ENCODE measurements at places on chromosomes 7 and 10.

GRCh38 chr7:107051376-107051775 lies 6.9 kb downstream of the PRKAR2B start:
- no peak for DNase-seq

DNA sequence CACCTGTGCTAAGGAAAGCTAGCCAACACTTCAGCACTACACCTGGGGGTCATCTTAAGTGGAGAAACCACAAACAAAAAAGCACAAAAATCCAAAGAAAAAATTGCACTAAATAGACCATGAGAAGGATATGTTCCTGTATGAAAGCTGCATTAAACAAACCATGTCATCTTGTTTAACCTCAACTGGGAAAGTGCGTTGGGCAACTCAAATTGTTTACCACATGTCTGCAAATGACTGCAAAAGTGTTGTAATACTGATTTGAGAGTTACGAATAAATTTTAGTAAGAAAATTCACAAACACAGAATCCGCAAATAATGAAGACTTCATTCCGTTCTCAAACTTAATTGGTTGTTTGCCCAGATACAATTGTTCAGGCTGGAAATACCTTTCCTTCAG lies 111.9 kb upstream of the EGFR start:
- no peak for DNase-seq

DNA sequence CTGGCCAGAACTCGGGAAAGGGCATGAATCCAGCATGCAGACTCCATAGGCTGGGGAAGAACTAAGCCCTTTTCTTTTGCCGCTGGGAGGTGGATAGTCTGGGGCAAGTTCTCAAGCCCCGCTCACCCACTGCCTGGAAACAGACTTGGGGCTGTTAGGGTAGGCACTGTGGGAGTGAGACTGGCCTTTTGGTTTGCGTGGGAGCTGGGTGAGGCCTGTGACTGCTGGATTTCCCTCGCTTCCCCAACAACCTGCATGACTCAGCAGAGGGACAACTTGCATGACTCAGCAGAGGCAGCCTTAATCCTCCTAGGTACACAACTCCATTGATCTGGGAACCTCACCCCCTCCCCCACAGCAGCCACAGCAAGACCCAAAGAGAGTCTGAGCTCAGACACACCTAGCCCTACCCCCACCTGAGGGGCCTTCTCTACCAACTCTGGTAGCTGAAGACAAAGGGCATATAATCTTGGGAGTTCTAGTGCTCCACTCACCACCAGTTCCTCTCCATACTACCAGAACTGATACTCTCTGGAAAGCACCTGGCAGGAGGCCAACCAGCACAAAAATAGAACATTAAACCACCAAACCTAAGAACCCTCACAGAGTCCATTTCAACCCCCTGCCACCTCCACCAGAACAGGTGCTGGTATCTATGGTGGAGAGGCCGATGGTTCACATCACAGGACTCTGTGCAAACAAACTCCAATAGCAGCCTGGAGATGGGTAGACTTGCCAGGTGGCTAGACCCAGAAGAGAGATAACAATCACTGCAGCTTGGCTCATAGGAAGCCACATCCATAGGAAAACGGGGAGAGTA lies 81.4 kb upstream of the LAMB4 start:
- DNase-seq = no peak

DNA sequence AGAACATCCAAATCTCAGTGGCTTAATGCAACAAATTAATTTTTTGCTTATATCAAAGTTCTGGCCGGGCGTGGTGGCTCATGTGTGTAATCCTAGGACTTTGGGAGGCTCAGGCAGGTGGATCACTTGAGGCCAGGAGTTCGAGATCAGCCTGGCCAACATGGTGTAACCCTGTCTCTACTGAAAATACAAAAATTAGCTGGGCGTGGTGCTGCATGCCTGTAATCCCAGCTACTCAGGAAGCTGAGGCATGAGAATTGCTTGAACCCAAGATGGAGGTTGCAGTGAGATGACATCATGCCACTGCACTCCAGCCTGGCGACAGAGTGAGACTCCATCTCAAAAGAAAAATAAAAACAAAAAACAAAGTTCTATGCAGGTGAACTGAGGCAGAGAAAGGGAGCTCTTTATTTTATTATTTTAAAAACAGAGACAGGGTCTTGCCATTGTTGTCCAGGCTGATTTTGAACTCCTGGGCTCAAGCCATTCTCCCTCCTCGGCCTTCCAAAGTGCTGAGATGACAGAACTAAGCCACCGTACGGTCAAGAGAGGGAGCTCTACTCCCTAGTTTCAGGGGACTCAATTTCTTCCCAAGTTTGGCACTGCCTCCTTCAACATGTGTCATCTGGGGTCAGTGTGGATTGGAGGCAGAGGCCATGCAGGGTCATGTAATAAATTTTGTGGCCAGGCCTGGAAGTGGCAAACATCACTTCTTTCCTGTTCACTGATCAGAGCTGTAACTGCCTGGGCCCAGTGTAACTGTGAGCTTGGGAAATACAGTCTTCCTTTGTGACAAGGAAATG lies 2.4 kb downstream of the ADCK2 start:
- DNase-seq = no peak

DNA sequence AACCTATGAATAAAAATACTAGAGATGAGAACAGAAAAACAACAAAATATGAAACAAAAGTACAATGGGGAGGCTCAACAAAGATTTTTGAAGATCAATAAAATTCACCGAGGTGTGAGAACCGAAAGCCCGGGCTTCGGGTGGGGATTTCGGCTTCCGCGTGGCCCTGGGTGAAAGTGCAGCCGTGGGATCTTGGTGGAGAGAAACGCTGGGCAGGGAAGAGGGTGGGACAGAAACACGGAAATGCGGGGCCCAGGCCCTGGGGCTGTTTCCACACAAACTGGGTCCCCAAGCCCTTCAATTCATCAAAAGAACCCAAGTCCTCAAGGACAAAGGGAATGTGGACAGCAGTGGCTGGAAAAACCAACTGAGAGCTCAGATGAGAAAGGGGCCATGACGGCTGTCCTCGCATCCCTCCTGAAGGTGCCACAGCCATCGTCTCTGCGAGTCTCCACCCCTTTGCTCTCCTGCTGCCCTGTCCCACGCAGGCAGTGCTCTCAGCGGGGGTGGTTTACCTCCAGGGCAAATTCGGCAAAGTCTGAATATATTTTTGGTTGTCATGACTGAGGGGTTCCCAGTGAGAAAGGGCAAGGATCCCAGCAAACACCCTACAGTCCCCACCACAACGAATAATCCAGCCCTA lies 19.7 kb downstream of the FOXL3 start:
- DNase-seq = no peak

DNA sequence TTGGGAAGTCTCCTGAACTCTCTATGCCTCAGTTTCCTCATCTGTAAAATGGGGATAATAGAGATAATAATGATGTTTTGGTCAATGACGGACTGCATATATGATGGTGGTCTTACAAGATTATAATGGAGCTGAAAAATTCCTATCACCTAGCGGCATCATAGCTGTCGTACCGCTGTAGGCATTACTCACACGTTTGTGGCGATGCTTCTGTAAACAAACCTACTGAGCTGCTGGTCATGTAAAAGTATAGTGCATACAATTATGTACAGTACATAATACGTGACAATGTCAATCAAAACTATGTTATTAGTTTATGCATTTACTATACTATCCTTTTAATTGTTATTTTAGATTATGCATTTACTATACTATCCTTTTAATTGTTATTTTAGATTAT lies 339.1 kb upstream of the NPVF start:
- DNase-seq = no peak

- no peak for DNase-seq
These were observed 182.6 kb downstream of the FZD1 start for GRCh38 chr7:91446819-91447218.

- no peak for DNase-seq
These were observed 26.1 kb downstream of the PRLHR start for GRCh38 chr10:118569241-118569881.

DNA sequence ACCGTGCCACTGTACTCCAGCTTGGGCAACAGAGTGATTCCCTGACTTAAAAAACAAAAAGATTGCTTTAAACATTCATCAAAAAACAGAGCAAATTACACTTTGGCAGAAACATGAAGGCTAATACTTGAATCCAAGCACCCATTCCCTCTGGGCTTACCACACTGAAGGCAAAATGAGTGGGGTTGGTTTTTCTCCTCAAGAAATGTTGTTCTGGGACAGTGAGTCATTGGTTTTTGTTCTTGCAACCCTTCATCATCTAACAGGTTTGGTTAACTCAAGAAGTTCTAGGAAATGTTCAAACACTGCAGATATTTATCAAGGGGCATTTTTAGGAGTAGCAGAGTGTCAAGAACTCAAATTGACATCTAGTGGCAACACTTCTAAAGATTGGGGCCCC lies 60.5 kb downstream of the KIAA1217 start:
- no peak for DNase-seq

DNA sequence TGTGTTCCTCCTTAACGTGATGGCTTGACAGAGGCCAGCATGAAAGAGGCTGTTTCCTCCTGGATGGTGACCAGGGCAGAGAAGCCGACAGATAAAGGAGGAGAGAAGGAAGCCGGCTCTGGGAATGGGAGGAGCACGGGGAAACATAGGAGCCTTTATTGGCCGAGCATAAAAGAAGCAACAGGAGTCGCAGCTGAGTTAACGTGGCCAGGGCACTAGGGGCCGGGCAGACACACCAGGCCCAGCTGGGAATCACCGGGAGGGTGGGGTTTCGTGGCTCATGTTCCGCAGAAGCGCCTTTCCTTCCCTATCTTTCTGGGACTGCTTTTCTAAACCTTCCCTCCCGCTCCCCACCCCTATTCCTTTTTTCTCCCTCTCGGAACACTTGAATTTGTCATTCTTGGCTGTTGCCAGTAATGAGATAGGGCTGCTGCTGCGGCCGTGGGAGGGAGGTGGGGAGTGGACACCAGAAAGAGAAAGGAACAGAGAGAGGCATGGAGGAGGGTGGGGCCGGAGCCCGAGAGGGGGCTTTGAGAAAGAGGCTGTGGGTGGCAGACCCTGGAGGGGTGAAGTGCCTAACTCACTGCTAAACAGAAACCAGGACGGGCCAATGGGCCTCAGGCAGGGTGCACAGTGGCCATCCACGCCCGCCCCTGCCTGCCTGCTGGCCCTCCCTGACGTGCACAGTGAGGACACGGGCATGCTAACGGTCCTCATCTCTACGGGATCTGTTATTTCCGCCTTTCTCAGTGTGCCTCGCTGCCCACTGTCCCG lies 65.2 kb downstream of the COL13A1 start:
- DNase-seq = no peak

DNA sequence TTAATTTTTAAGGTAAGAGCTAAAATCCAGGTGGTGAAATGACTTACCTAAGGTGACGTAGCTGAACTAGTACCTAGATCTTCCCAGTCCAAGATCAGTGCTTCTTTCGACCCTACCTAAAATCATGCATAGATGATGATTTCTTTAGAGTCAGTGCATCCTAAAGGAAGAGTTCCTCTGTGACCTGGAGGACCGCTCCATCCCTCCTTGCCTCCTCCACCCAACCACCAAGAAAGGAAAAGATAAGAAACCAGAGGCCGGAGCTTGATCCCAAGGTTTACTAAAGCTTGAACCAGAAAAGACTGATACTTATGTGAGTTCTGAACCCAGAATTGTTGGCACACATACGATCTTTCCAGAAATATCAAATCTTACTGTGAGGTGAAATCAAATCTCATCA lies 101.8 kb downstream of the CABCOCO1 start:
- no peak for DNase-seq

- DNase-seq = no peak
These were observed 13.8 kb downstream of the RET start for GRCh38 chr10:43090664-43091063.

- no peak for DNase-seq
These were observed 67.6 kb upstream of the FGFR2 start for GRCh38 chr10:121665809-121666208.

- no peak for DNase-seq
These were observed 2.9 kb upstream of the VCL start for GRCh38 chr10:73995035-73995358.

DNA sequence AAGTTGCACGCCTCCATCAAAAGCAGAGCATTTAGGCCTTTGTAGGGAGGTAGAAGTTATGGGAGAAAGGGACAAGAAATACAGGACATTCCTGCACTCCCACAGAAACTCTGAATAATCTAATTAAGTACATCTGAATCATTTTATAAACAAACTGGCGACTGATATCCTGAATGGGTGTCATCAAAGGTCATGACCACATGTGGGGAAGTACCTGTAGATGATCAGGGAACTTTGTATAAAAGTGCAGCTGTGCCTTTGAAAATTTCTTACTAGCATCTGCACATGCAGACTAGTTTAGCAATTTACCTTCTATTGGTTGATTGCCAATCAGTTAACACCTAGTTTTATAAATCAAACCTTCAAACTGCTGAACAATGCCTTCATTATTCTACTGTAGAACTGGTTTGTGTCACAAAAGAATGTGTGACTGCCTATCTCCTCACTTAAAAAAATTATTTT lies 17.1 kb downstream of the STEAP4 start:
- no peak for DNase-seq

DNA sequence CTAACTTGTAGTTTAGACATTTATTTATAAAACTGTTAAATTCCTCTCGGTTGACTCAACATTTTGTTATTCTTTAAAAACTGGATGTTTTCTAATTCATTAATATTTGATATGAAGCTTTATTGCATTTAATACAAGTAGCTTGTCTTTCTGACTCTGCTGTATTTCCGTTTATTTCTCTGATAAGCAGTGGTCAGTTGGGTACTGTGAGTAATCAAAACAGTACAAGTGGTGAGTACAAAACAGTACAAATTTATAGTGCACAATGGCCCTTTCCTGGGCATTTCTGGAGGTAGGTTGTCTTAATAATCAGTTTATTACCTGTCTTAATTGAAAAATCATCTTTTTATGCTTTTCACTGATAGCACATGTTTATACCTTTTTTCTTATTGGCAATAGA lies 182.7 kb downstream of the CCSER2 start:
- no peak for DNase-seq

GRCh38 chr10:3225561-3225960 lies 53.0 kb upstream of the PITRM1 start:
- no peak for DNase-seq

- DNase-seq = no peak
These were observed 40.3 kb upstream of the LRRC17 start for GRCh38 chr7:102872460-102872859.

GRCh38 chr7:3138997-3139396 lies 95.3 kb upstream of the CARD11 start:
- DNase-seq = no peak

DNA sequence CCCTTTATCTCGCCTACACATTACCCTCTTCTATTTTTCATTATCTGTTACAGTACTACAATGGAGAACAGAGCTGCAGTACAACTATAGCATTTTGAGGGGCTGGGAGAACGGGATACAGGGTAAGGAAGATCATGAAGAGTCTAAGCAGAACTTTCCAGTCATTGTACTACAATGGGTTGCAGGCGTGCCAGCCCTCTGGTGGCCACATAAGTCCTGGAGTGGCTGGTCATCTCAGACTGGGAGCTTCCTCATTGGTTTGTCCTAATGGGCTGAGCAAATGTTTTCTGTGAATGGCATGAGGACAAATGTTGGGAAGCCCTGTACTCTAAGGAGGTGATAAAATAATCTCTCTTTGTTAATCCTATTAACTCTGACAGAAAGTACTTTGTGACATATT lies 33.0 kb downstream of the TMEM106B start:
- DNase-seq = no peak

GRCh38 chr7:153935095-153935494 lies 117.1 kb upstream of the DPP6 start:
- no peak for DNase-seq

All from CD4-positive, alpha-beta T cell treated with Interleukin-2 at 100 ng/mL for 4 hours (primary cell).